ENCODE measurements at places on chromosomes 5 and 9.
A peak's percentile ranks its signal among the peaks of the same experiment; 100 is the strongest.

GRCh38 chr9:135227641-135228251 lies 140.3 kb downstream of the OLFM1 start:
- DNase-seq: no peak

DNA sequence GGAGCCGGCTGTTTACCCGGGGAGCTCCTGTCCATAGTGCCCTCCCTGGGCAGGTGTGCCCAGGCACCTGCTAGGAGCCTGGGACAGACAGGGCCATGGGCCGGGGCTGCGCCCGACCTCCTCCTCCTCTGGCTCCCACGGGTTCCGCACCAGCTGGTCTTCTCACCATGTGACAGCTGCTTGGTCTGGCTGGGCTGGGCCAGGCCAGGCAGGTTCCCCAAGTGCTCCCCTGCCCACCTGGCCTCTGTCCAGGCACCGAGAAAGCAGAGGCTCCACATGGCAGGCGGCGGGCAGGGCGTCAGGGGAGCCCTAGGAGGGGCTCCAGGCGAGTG lies 60.0 kb downstream of the OLFM1 start:
- DNase-seq: no peak

GRCh38 chr5:149247726-149248125 lies 23.9 kb upstream of the AFAP1L1 start:
- DNase-seq: no peak

- peak; percentile 75 for DNase-seq
These were observed 258.4 kb upstream of the TAS2R1 start for GRCh38 chr5:9888501-9888901.

DNA sequence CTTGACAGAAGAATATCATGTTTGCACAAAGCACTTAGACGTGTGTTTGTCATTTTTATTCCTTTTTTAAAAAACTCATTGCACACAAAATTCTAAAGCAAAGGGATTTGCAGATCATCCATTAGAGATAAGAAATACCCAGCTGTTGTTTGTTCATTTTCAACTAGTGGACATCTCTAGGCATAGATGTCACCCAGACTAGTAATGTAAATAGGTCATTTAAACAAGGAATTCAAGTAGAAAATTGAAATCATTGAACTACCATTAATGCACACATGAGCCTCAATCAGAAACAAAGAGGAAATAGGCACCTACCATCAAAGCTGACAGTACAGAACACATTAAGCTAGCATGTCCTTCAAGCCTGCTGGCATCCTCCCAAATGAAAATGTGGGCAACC lies 107.3 kb downstream of the OR2K2 start:
- DNase-seq: no peak

DNA sequence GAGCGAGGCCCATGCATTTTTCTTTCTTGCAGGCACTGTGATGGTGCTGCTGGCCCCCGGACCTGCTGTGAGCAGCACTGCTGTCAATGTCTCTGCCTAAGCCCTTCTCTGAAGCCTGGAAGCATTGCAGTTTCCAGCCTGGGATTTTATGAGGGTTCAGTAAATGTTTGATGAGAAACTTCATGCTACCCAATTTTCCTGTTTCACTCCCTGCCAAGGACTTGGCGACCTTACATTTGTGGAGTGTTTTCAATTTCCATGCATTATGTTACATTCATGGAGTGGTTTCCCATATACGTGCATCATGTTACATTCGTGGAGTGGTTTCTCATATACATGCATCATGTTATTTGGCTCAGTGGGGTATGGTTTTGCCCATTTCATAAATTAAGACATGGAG lies 90.7 kb upstream of the PTCH1 start:
- DNase-seq: no peak

DNA sequence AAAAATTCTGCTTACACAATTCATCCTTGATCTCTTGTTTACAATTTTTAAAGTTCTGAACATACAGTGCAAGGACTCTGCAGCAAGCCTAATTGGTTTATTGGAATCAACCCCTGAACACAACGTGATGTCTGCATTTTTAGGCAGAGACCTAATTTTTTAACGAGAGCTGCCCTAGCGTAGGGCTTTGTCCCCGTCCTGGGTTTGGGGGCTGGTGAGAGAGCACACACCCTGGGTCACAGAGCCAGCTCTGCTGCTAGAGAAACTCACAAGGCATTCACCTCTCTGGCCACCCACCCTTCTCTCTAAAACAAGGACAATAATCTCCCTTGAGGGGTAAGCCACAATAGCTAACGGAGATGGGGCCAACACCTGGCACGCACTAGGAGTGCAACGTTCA lies 28.2 kb downstream of the SH3PXD2B start:
- DNase-seq: no peak

DNA sequence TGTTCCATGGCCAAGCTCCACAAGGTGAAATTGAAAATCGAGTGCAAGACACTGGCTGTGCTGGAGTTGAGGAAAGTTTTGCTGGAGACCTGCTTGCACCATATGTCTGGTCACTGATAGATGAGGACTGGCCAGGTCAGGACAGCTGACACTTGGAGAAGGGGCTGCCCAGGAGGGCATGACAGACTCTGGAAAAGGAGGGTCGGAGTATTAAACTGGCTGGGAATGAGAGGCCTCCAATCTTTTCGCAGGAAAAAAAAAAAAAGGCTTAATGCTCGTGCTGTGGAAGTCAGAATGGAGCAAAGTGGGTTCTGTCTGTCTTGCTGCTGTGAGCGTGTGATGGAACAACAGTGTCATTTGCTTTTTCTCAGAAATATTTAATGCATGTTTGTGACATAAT lies 5.5 kb downstream of the TENT4A start:
- DNase-seq: no peak

DNA sequence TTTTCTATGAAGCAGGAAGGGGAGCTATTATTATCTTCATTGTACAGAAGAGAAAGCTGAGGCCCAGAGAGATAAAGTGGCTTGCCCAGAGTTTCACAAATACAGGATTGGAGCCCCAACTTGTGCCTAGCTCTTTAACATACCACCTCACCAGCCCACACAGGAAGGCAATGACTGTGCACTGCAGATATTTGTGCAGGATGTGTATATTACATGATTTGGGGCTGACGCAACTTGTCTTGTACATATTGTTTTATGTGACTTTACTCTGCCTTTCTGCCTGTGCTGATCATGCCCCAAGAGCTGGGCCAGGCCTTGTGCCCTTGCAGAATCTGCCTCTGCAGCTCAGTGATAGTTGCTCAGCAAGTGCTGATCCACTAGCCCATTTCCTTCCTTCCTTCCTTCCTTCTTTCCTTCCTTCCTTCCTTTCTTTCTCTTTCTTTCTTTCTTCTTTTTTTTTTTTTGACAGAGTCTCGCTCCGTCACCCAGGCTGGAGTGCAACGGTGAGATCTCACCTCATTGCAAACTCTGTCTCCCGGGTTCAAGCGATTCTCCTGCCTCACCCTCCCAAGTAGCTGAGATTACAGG lies 106.6 kb upstream of the TBCA start:
- no peak for DNase-seq

DNA sequence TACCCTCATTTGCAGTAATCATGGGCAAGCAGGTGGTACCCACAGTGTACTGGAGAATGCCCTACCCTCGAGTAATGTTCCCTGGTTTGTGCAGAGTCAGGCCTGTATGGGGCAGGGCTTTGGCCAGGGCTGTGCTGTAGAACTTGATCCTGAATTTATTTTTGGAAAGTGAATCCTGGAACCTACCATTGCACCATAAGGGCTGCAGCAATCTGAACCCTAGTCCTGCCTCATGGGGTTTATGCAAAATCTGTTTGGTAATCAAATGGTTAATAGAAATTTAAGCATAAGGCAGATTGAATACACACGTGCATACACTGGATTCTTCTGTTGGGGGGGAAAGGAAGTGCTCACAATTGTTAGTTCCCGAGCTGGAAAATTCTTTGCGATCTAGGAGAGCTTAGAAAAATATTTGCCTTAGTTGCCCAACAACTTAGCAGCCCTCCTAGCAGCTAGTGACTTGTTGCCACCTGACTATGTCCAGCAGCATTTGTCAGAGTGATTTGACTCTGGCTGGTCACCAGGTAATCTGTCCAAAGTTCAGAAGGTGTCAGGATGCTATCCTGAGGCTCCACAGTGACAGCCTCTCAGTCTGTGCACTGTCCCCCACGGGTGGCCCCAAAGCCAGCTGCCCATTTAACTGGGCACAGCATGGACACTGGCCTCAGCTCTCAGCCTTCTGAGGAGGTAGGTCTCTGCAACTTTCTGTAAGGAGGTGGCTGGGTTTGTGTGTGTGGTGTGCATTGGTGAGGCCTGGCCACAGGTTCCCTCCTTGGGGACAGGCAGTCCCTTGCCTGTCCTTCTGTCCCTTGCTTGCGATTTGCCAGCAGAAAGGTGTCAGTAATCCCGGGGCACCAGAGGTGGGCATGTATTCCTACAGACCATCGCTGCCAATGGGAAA lies 8.3 kb downstream of the MVB12B start:
- DNase-seq: peak; percentile 75

GRCh38 chr5:167143716-167144115 lies 1147.7 kb upstream of the WWC1 start:
- no peak for DNase-seq

- no peak for DNase-seq
These were observed 51.5 kb upstream of the SPATA31E1 start for GRCh38 chr9:87831159-87831558.

- no peak for DNase-seq
These were observed 163.9 kb upstream of the DAPK1 start for GRCh38 chr9:87333802-87334201.

DNA sequence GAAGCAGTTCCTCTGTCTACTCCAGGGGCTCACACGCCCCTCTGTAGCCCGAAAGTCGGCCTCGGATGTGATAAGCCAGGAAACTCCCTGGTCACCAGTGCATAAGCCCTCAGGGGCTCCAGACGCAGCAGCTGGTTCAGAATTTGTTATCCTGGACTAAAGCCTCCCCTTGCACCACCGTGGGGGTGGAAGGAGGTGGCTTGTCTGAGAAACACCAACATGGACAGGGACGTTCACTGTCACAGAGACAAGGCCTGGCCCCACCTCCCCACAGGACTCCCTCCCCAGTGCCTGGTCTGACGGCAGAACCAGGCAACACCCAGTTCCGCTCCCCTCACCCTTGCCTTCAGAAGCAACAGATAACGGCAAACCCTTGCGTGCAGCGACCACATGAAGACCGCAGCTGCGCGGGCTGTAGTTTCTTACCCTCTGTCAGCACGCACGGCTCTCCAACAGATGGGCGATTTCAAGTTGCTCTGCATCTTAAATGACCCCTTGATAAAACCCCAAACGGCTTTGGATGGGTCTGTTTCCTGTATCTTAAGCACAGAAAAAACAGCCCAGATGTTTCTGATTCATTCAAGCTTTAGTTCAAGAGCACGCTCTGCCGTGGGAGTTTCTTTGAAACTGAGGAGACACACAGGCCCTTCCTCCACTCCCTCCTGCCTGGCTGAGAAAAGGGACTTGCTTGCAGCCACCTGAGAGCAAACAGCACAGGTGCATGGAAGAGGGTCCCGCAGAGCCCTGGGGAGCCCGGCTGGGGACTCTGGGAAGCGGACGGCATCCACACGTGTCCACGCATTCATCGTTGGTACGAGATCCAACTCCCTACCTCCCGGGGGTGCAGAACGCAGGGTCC lies 44.7 kb upstream of the NKD2 start:
- no peak for DNase-seq
